ENCODE measurements at places on chromosomes 16 and 17.

DNA sequence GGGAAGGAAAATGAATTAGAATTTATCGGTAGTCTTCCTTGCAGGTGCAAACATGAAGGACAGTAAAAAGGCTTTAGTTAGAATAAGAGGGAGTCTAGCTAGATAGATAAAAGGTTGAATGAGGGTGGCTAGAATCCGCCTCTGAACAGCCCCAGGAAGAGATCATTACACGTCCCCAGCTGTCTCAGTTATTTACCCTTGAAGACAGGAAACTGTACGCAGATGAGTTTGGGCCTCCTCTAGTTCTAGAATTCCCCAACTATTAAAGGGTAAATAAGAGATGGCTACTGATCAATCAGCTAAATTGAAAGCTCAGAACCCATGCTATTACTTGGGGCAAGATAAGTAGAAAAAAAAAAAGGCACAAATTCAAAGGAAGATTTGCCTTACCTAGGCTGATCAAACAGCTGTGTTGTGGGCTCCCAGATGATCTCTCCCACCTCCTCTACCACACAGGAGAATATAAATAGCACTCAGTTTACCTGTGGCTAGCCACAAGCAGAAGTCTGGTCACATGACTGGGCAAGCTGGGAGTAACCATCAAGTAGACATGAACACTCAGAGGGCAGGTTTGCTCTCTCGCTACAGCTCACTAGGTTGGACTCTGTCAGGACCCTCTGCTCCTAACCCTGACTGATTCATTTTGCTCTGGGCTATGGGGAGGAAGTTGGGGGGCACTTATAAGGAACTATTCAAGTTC, 17.0 kb downstream of the FAM117A start:
- no peak for DNase-seq

- DNase-seq, result no peak
Measured at GRCh38 chr17:56985371-56986162, 7.6 kb downstream of the SCPEP1 start.

GRCh38 chr17:76369379-76369778, 15.0 kb upstream of the SPHK1 start:
- DNase-seq, result no peak

DNA sequence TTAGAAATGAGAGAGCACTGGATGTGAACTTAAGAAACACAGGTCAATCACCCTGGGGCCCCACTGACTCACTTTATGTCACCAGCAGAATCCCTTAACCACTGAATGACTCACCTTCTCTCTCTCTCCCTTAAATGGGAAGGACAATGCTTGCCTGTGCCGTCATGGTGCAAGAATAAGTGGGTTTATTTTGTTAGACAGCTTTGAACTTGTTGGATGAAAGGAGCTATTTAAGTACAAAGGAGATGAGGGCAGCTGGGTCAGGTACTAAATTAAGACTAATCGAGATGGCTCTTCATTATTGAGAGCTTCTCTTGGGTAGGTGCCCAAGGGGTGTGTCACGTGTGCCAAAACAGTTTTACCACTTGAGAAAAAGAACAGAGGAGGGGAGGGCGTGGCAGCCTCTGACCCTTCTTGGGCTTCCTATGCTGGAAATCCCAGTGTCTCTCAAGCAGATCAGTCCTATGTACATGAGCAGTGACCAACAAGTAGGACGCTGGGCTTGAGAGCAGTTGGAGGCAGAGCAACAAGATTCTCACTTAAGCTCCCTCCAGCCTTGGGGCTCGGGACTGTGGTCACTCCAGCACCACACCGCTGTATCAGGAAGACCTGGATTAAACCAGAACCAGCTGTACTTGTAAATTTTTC, 6.7 kb upstream of the KRT31 start:
- DNase-seq, result no peak

- no peak for DNase-seq
Measured at GRCh38 chr16:55571-56136, 2.0 kb downstream of the SNRNP25 start.

- no peak for DNase-seq
Measured at GRCh38 chr16:82681592-82681991, 54.8 kb downstream of the CDH13 start.

GRCh38 chr16:11160676-11161115, 95.3 kb downstream of the SOCS1 start:
- no peak for DNase-seq

DNA sequence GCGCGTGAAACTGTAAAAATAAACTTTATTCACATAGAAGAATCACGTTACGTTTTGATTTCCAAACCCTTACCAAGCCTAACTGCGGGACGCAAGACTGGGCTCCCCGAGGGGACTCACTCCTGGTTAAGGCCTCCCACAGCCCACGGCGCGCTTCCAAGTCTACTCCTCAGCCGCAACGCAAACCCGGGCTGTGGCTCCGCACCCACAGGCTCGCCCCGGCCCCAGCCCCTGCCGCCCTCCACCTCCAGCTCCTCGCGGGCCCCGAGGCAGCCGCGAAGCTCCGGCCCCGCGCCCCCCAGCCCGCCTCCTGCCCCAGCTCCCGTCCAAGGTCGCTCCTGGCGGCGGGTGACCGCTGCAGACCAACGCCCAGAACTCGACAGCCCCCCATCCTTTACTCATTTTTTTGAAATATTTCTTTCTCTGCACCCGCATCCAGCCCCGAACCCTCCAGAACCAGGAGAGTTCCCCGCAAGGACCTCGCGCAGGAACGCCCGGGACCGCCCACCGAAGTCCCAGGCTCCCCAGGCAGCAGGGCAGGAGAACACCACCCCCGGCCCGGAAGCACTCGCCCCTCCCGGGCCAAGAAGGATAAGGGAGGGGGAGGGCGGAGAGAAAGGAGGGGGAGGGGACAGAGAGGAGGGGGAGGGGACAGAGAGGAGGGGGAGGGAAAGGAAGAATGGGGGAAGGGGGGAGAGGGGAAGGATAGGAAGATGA, 912 bp downstream of the USP22 start:
- DNase-seq, result peak; percentile 55

GRCh38 chr17:82615084-82616020, 32.9 kb downstream of the WDR45B start:
- DNase-seq, result no peak

DNA sequence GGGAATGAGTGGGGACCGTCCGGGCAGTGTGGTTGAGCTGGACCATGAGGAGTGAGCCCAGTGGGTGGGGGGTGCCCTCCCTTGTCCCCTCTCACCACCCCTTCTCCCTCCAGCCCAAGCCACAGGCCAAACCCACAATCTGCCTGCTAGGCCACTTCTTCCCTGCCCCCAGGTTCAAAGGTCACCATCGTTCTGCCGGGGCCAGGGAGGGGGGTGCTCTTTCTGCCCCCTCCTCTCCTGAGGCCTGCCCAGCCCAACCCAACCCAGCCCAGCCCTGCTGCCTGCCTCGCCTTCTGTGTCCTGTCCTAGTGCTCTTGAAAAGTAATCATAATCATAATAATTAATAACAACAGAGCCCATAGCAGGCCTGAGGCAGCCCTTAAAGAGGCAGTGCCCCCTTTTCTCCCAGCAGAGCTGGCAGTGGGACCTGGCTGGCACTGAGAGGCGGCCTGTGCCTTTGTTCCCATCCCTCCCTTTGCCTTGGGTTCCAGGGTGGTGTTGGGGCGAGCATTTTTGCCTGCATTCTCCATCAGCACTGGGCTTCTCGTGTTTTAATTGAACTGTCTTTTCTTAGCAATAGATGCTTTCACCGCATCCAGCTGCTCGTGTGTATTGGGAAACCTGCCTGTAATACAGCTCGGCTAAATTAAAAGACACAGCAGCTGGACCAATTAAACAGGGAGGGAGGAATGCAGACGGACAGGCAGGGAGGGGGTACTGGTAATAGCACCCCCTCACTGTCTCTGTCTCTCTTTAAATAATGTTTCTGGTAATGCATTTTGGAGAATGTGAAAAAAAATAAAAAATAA, 46.8 kb downstream of the SREBF1 start:
- no peak for DNase-seq

DNA sequence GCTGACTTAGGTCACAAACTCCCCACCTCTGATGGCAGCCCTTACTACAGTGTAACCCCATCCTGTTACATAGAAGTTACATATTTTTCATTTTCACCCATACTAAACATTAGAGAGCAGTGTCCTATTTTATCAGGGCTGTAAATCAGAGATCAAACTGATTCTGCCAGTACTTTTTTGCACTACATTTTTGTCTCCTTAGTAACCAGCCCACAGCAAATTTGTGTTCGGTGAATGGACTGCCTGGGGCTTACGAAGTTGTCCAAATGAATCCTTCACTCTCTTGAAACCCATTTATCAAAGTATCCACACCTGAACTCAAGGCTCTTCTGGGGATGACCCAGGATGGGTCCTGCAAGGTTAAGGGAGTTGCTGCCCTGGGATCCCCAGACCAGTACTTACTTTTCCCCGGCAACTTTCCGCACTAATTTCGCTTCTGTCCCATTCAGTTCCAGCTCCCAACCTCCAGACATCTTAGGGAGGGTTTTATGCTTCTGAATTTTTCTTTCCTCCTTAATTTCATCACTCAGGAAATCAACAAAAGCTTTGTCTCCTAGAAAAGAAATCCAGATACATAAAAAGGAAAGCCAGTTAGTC, 1.1 kb downstream of the C1QBP start:
- no peak for DNase-seq

- no peak for DNase-seq
Measured at GRCh38 chr16:23026784-23027362, 122.4 kb downstream of the USP31 start.

GRCh38 chr16:53212893-53213223, 158.1 kb downstream of the CHD9 start:
- DNase-seq, result no peak

GRCh38 chr16:7399296-7399695, 66.7 kb downstream of the RBFOX1 start:
- DNase-seq, result no peak

- no peak for DNase-seq
Measured at GRCh38 chr16:27464626-27465482, 62.9 kb downstream of the IL21R start.

DNA sequence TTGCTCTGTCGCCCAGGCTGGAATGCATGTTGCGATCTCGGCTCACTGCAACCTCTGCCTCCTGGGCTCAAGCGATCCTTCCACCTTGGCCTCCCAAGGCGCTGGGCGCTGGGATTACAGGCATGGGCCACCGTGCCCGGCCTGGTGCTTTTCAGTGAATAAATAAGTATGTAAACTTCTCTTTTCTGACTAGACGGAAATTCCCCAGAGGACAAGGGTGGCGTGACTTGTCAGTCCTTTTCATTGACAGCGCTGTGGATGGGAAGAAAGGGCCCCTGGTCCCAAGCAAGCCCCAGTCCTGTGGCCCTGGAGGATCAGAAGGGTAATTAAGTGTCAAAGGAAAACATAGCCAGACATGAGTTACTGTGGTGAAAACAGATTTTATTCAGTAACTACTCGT, 9.6 kb upstream of the SPN start:
- DNase-seq, result no peak

DNA sequence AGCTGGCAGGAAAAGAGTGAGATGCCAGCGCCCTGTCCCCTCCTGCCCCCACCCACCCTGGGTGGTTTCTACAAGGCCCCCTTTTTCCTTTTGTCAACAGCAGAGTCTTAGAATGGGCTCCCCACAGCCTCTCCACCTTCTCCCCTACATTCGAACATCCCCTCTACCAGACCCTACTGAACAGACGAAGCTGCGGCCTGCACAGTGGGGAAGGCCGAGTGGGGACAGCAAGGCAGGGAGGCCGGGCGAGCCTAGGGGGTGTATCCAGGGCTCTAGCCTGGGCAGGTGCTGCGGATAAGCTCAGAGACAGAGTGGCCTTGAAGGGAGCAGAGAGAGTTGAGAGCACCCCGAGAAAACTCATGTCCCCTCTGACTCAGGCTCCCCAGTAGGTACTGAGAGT, 7.4 kb downstream of the ZACN start:
- no peak for DNase-seq

DNA sequence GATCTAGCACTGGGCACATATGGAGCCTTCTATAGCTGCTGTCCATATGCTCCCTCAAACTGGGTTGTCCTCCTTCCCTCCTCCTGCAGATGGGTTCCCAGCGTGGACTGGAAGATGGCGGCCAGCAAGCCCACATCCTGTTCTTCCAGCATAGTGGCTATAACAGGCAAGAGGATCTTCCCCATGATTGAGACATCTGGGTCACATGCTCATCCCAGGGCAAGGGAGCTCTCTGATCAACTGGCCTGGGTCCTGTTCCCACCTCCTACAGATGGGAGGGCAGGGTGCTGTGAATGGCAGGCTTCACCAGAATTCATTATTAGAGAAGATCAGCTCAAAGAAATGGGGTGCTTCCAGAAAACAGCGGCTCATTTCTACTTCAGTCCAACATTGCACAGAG, 210.2 kb downstream of the PARN start:
- DNase-seq, result no peak
